ENCODE measurements at places on chromosomes 13 and 19.
A peak's percentile ranks its signal among the peaks of the same experiment; 100 is the strongest.

DNA sequence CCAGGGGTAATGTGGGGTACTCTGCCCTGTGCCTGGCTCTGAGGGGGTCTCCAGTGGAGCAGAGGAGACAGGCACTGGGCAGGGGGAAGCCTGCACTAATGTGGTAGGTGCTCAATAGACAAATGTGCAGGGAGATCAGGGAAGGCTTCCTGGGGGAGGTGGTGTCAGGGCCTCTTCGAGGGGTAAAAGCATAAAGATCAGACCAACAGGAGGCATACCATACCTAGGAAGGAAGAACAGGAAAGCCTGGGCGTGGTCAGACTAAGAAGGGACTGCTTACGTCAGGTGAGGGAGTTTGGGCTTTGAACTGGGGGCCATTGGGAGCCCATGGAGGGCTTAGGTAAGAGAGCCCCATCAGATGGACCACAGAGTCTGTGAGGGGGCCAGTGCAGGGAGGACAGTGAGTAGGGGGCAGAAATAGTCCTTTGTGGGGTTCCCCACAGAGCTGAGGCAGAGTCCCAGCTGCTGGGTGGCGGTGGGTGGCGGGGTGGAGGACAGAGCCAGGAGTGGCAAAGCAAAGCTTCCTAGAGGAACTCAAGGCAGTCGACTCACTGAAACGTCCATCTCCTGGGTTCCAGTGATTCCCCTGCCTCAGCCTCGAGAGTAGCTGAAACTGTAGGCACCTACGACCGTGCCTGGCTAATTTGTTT is 8.8 kb downstream of the PRR36 start:
- DNase-seq, result no peak

GRCh38 chr19:2631213-2631821 is 71.2 kb downstream of the GNG7 start:
- DNase-seq, result no peak

DNA sequence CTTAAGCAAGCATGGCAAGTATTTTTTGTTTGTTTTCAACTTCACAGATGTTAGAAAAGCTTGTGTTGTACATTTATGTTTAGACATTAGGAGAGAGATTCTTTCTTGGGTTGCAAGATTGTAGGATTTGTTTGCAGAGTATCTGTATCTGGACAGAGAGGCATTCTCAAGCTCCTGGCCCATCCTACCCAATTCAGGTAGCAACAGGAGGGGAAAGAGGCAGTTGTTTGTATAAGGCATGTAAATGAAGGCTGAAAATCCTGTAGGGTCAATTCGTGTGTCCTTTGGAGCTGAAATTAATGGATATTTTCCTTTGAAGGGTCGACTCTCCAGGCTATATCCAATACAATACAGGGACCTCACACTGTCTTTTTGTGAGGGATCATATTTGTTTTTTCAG is 147.3 kb downstream of the KCNRG start:
- no peak for DNase-seq

- no peak for DNase-seq
Measured at GRCh38 chr13:43185226-43185625, 161.8 kb downstream of the DNAJC15 start.

GRCh38 chr13:31236211-31236786 is 36.5 kb downstream of the B3GLCT start:
- DNase-seq, result no peak

DNA sequence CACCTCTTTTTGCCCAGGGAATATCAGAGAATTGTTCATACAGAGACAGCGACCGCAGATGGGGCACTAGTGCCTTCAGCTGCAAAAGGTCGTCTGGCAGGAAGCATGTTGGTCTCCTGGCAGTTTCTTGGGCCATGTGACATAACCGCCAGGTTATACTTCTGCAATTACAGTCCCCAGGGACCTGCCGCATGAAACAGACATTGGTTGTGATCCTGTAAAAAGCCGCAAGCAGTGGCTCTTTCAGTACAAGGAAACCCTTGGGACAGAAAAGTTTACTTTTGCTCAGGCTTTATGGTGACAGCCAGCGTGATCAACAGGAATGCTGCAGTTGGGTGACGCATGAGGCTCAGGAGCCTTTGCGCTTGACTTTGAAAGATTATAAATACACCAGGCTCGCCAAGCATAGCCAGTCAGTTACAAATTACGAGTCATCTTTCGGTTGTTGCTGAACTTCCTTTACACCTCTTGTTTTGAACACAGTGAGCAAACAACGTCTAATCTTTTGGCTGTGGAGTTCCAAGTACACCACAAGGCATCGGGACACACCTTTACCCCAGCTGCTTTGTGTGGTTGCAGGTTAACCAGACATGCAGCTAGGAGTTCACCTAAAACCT is 50.5 kb upstream of the UBE2L5 start:
- no peak for DNase-seq

DNA sequence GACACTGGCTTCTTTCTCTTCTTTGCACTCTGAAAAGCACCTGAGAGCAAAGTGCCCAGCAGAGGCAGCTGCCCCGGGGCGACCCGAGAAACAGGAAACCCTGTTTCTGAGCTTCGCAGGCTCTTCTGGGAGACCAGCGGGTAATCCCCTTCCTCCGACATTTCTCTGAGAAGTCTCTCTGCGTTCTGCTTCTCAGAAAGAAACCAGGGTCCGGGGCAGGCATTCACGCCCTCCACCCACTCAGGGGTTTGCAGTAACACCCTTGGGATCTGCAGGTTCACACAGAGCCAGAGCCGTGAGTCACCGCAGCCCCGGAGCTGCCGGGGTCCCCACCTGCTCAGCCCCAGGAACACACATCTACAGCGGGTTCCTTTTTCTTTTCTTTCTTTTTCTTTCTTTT is 86.0 kb downstream of the GADD45B start:
- DNase-seq, result peak; percentile 40

GRCh38 chr13:103288114-103288513 is 221.9 kb upstream of the SLC10A2 start:
- DNase-seq, result no peak

DNA sequence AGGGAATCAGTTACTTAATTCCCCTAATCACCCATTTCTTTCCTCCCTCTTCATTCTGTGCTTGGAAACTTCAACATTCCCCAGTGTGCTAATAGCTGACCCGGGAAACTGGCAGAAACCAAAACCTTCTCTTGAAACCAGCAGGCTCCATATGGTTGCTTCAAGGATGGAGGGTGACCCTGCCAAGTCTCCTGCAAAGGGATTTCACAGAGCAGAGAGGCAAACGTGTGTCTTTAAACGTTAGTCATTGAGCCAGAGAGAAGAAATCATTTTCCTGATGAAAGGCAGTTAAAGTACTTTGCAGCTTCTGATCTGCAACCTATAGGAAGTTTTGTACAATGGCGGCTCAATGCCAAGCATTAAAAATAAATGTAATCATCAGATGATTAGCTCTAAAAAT is 220.9 kb downstream of the POU4F1 start:
- no peak for DNase-seq

DNA sequence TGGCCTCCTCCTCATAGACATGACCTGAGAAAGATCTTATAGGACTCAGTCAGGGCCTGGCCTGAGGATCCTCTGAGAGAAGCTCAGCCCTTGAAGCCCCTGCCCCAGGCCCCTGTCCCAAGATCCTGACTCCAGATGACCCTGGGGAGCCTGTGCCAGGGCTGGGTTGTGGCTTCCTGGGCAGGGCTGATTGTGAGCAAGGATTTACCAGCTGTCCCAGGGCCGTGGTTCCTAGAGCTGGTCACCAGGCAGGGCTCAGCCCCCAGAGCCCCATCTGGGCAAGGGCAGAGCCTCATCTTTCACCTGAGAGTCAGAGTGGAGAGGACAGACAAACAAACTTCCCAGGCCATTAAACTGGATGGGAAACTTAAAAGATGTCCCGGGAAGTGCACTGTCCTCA is 1.9 kb downstream of the CEACAM21 start:
- no peak for DNase-seq

- DNase-seq, result no peak
Measured at GRCh38 chr13:73943137-73943964, 190.9 kb downstream of the KLF12 start.

- DNase-seq, result no peak
Measured at GRCh38 chr19:29675120-29675649, 9.9 kb downstream of the PLEKHF1 start.

DNA sequence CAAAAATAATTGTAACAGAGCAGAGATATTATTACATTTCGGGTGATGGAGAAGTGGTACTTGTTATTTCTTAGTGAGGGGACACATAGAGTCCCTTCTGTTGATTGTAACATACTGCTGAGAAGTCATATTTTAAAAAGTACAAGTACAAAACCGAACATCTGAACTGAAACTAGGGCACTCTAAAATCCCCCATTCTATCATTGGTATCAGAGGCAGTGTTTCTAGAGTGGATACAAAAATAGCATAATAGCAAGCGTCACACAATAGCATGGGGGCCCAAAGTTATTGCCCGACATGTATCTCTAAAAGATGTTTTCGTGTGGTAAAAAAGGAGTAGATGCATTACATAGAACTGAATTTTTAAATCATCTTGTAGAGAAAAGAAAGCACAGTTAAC is 502.1 kb upstream of the SLC10A2 start:
- no peak for DNase-seq

DNA sequence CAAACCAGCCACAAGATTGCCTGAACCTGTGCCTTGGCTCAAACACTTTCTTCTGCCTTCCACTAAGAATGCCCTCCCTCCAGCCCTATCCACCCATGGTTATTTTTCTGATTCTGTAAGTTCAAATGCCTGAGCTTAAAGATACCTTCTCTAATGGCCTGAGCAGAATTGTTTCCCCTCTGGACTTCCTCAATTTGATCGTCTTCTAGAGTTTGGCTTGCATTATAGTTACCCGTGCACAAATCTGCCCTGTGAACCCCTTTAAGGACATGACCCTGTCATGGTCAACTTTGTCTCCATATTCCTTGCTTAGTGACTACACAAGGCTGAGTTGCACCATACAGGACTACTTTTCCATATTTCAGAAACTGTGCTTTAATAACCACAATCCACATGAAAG is 481.0 kb downstream of the FOXO1 start:
- no peak for DNase-seq

DNA sequence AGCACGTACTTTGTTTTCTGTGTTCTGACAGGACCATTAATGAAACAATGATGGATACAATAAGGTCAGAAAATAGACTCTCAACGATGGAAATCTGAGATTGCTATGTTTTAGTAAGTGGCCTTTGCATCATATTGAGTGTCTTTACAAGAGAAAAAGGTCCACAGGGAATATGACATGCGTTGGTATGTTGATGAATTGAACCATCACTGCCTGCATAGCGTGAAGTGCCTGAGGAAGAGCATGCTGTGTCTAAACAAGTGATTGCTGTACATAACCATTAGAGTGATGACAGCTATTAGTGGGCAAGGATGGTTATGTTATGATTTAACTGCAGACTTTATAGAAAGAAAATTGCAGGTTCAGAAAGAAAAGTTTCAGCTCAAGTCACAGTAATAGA is 623.2 kb downstream of the SLITRK5 start:
- no peak for DNase-seq
